NCI-H1105 (cell line): ENCODE measurements at places on chromosomes 16 and 17.
A peak's percentile ranks its signal among the peaks of the same experiment; 100 is the strongest.

DNA sequence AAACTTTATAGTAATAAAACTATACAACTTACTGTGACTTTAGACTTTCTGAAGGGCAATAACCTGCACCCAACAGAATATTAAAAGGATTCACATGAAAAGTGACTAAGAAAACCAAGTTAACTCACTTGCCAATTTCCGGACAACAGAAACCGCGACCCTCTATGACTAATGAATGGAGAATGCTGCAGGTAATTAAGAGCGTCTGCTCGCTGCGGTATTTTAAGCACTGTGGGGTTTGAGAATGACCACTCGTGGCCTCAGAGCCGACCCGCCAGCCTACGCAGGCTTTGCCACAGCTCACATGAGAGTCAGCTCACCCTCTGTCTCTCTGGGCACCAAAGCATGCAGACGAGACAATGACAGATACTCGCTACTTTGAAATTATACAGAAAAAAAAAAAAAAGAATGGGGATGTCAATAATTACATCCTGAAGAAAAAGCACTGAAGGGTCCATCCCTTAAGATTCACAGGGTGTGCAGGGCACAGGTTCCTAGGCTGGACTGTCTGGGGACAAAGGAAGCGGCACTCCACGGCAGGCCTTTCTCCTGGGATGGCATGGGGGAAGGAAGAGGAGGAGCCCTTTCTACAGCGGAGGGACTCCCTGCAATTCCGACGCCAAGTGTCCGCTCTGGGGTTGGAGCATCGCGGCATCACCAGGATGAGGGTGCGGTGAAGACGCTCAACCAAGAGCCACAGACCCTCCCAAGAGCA is 35.0 kb downstream of the ZCCHC14 start:
- no peak for DNase-seq

DNA sequence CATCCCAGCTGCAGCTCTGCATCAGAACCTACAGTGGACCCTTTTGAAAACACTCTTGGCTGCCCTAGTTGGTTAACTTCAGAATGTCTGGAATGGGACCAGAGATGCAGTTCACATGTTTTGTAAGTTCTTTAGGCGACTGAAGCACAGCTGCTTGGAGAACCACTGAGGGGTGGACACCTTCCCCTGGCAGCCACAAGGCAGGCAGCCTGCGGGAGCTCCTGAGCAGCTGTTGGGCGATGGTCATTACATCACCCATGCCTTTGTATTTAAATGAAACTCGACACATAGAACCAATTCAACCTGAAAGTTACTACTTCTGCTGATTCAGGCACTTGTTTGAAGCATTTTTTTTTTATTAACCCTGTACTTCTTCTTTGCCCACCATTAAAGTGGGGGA is 151.5 kb downstream of the LGALS9B start:
- DNase-seq, result no peak

GRCh38 chr16:80996688-80997138 is 10.0 kb downstream of the CMC2 start:
- DNase-seq, result no peak

DNA sequence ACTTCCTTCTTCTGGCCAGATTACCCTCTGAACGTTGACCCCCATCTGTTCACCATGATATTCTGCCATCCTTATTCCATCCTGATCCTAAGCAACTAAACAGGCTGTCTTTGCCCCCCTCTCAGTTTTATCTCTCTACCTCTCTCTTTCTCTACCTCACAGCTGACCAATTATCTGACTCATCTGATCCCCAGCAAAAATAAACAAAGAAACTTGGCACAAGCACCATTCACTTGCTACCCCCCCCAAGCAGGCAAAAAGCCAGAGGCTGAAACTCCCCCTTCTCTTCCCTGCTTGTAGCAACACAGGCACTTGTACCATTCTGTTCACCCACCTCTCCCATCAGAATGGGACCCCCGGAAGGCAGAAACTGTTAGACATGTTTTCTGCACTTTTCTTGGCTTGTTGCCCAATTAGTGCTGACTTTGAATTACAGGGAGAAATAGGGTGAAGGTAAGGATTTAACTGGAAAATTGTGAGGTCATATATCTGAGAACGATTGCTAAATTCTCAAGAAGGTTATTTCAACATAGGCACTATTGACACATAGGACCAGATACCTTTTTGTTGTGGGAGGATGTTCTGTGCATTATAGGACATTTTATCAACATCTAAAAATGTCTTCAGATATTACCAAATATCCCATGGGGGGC is 163.2 kb downstream of the TOX3 start:
- DNase-seq, result peak; percentile 85

GRCh38 chr16:85326794-85327181 is 214.5 kb upstream of the CIBAR2 start:
- DNase-seq, result no peak

GRCh38 chr16:83992624-83993023 is 24.6 kb downstream of the NECAB2 start:
- no peak for DNase-seq

- no peak for DNase-seq
Measured at GRCh38 chr16:24999856-25000461, 15.2 kb downstream of the ARHGAP17 start.

- DNase-seq, result no peak
Measured at GRCh38 chr17:57957886-57958285, 2.7 kb upstream of the CUEDC1 start.

DNA sequence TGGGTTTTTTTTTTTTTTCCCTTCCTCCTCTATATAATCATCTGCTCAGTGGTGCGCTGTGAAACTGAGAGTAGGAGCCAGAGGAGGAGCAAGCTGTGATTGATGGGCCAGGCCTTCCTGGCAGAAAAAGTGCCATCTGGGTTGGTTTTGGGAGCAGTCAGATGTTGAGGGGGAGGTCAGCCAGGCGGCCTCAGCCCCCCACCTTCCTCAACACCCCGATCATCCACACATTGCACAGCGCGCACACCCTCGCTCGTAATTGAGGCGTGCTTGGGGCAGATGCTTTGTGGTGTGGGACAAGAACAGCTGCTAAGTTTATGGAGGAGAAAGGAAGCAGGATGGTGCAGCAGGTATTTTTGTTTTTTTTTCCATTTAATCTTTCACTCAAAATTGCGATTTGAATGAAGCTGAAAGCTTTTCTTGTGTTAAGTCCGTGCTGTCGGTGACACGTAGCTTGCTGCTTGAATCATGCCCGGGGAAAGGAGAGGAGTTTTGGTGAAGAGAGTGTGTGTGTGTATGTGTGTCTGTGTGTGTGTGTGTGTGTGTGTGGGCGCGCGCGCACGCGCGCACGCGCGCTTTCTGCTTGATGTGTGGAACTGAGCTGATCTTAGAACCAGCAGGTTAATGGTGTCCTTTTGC is 177.4 kb downstream of the RBFOX1 start:
- no peak for DNase-seq

- DNase-seq, result no peak
Measured at GRCh38 chr16:35749253-35750141, 2290.1 kb downstream of the TP53TG3F start.

DNA sequence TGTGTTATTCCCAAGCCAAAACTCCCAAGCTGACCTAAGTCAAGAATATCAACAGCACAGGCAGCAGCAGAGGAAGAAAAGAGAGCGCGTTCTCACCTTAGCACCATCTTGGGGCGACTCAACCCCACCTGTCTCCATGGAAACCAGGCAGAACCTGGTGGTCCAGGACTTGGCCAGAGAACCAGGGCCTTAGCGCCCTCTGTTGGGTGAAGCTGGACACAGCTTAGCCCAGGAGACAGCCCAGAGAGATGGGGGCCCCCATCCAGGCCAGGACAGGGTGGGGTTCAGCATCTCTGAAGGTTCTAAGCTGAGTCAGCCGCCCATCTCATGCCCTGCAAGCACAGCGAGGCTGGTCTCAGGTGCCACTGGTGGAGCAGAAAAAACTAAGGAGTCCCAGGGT is 60.1 kb upstream of the TMEM132E start:
- DNase-seq, result peak; percentile 22

- no peak for DNase-seq
Measured at GRCh38 chr17:50918071-50918932, 52.1 kb upstream of the TOB1 start.

DNA sequence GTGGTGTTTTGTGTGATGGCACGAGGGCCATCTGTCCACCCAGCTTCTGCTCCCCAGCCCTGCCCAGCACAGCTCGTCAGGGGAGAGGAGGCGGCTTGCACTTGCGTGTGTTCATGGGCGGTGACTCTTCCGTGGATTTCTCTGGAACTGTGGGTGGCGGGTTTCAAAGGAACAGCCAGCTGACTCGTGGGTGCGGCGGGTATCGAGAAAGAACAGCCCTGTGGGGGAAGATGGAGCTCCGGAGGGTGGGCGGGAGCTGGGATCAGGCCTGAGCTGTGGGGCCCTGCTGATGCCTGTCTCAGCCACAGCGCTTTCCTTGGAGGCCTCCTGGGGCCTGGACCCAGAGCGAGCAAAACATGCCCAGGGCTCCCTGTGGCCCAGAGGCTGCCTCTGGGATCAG is 13.2 kb downstream of the NAGPA start:
- no peak for DNase-seq

GRCh38 chr17:49932901-49933300 is 36.1 kb upstream of the DLX4 start:
- no peak for DNase-seq

DNA sequence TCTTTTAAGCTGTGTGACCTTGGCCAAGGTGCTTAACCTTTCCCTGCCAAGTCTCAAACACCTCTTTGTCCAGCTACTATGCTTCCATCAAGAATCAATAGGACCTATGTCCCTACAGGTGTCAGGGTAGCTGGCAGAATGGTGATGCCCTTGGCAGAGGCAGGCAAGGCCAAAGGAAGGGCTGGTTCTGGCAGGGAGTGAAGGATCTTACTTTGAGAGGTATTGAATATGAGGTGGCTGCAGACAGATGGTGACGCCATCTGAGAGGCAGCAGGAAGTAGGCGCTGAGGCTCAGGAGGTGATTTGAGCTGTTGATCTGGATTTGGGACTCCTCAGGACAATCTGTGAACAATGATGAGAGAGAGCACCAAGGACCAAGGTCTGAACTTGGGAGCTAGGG is 12.5 kb downstream of the ABCC3 start:
- no peak for DNase-seq

DNA sequence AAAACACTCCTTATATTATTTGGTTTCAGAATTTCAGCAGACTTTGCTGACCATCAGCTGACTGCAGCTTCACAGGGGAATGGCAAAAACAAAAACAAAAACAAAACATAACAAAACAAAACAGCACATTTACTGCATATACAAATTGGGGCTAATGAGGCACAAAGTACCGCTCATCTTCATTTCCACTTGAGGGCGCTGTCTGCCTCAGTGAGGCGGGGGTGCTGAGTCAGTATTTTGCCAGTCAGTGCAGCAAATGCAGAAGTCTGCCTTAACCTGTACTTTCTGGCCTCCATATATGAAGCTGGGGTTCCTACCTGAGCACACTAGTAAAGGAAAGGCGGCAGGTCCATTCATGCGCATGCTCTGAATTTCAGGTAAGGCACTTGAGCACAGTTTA is 13.5 kb upstream of the DYNLRB2 start:
- DNase-seq, result no peak

GRCh38 chr17:20954794-20955193 is 88.0 kb downstream of the USP22 start:
- no peak for DNase-seq

- no peak for DNase-seq
Measured at GRCh38 chr17:78107457-78107856, 21.1 kb downstream of the TMC6 start.

DNA sequence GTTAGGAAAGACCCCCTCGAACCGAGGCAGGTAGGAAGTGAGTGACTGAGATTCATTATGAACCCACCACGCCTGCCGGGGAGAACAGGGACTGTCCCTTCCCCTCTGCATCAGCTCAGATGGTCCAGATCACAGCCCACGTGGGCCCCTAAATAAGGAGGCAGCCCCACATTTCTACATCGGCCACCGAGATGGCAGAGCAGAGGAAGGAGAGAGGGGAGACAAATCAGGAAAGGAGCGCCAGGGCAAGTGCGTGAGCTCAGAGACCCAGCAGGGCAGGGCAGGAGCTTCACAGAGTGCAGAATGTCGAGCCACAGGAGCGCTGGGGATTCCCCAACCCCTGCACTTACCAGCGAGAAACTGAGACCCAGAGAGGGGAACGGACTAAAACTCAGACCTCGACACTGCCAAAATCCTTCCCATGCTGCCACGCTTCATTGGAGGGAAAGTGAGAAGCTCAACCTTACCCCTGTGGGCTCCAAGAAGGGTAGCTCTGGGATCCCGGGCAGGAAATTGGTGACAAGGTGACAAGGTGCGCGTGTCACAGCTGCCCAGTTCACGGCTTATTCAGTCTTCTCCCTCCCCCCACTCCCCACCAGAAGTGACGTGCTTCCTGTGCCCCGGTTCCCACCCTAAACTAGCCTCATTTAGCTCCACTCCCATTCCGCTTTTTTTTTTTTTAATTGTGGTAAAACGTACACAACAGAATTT is at the start of gene ICAM2:
TSS of gene ICAM2 (minus strand) at position 578 of the 711 bp plus-strand sequence. CDS start 13,942 bp downstream, outside the sequence.
- DNase-seq, result no peak

DNA sequence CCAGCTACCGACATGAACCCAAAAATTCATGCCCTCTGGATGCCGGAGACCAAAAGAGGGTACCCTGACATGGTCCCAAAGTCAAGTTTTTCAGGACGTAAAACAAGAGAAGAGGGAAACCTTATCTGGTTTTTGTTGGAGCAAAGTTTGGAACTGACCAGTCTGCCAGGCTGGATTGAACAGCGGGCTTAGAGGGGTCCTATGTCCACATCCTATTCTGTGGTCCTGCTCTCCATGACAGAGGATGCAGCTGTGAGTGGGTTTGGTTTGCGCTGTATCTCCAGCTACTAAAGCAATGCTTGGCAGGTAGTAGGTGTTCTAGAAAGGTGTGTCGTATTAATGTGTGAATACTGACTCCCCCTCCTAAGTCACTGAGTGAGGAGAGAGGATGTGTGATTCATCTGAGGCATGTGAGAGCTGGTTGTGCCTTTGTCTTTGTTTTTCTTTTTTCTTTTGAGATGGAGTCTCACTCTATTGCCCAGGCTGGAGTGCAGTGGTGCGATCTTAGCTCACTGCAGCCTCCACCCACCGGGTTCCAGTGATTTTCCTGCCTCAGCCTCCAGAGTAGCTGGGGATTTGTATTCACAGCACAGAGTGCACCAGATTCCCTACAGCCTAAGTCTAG is 31.0 kb downstream of the PMM2 start:
- no peak for DNase-seq

DNA sequence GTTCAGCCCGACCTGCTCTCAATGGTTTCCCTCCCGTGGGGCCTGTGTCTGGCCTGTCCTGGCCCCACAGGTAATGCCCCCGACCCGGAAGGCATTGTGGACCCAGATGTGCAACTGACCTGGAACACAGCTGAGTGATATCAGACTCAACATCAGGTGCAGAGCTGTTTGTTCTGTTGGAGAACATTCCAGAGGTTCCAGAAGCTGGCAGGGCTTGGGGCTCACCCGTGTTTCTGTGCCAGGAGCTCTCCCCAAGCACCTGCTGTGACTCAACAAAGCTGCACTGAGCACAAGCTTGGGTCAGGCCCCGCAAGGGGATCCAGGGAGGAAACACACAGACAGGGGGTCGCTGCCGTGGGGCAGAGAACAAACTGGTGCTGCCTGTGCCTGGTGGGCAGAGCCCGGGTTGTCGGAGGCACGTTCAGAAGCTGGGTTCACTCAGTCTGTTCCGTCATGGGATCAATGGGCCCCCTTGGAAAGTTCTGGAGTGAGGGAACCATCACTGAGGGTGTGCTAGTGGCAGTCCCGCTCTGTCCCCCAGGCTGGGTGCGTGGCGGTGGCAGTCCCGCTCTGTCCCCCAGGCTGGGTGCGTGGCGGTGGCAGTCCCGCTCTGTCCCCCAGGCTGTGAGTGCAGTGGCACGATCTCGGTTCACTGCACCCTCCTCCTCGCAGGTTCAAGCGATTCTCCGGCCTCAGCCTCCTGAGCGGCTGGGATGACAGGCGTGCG is 22.1 kb downstream of the HS3ST6 start:
- DNase-seq, result no peak
